ENCODE measurements at places on chromosomes 7 and 10. TPM values are rescaled to one million over a fixed set of nuclear protein-coding genes. Genes with fewer than 3 reads are reported as not detected.

- no peak for DNase-seq
These were observed 12.1 kb downstream of the MARCHF5 start for GRCh38 chr10:92303096-92303495.

MRPS33 gene
- total RNA-seq = 74.6 TPM

GRCh38 chr10:112962343-112962742 is 12.3 kb downstream of the TCF7L2 start:
- DNase-seq = no peak

DPP6 gene
- total RNA-seq = 4.1 TPM

DNA sequence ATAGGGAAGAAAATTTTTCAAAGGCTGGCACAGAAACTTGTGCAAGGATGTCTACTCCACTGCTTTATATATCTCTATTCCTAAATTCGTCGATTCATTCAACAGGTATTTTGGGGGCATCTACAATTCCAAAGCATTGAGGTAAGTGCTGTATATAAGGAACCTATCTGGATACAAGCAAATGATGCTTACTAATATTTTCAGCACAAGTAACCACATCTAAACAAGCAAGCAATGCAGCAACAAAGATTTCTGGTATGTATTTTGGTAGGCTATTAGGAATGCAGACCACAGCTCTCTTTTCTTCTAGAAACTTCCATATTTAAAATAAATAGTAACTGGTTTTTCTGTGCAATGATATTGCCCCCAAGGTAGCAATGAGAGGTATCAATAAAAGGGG is 183.9 kb downstream of the SGMS1 start:
- DNase-seq = no peak

CASP7 gene
- total RNA-seq = 27.5 TPM

DNA sequence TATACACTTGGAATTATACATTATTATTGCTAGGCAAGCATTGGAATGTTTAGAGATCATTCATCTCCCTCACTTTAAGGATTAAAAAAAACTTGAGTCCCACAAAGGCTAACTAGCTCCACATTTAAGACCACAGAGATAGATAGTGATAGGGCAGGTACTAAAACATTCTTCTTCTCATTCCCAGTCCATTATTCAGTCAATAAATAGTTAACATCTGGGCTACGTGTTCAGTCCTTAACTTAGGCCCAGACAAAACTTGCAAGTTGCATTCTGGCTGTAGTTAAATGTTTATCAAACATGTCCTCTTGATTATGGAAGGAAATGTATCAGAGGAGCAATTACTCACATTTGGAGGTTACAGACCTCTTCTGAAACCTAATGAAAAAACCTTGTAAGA is 2.4 kb downstream of the GNG11 start:
- DNase-seq = no peak

DNA sequence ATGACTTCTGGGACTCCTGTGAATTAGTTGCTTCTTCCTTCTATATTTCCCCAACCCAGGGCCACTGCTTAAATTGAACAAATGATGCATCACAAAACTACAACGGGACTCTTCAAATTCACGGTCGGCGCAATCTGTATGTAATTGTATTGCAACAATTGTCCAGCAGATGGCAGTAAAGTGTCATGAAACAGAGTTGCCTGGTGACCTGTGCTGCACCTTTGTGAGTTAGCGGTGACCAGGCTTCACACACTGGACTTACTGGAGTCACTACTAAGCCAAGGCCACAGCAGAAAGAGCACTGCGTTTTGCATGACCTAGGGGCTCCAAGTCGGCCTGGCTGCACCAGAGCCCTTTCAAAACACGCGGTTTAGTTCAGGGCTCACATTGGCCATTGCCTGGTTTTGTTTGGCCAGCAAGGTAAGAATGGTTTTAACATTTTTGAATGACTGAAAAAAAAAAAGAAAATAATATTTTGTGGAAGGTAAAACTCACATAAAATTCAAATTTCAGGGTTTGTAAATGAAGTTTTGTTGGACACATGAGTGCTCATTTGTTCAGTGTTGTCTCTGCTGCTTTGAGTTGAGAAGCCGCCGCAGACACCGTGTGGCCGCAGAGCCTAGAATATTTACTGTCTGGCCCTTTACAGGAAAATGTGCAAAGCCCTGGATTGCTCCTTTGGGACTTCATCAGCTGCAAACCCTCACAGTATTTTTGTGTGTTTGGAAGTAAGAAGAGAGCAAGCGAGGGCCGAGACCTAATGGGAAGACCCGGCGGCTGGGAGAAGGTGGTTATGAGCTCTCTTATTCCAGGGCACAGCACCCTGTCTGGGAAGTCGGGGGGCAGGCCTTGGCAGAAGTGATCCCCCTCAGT is 23.2 kb upstream of the ZNF32 start:
- no peak for DNase-seq

DNA sequence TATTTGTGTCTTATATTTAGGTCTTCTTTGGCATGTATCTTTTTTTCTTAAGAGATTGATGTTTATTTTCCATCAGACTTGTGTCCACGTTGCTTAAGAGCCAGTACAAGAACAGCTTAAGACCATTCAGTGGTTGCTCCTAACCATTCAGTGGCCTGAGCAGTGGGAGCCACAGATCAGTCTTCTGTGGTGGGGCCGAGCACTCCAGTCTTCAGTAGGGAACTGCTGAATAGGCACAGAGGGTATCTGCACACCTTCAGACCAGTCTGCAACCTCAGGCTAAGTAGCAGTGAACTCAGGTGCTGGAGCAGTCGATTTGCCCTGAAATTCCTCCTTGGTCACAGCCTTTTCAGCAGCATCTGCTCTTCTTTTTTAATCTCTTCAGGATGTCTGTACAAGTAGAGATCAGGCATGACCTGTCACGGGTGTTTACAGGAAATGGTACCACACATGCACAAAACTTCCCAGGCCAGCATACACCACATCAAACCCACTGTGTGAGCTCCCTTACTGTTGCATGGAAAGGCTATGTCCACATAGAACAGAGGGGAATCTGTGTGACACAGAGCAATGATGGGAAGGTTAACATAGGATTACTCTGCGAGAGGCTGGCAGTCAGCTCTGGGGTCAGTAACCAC is 51.5 kb downstream of the FAM107B start:
- no peak for DNase-seq

- no peak for DNase-seq
These were observed 12.8 kb upstream of the LBX1 start for GRCh38 chr10:101241840-101242707.

DNA sequence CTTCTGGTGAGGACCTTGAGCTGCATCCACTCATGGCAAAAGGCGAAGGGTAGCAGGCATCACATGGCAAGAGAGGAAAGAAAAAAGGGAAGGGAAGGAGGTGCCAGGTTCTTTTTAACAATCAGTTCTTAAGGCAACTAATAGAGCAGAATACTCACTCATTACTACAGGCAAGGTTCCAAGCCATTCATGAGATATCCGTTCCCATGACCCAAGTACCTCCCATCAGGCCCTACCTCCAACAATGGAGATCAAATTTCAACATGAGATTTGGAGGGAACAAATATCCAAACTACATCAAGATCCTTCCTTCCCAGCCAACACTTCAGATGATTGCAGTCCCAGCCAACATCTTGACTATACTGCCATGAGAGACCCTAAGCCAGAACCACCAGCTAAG is 38.9 kb upstream of the YAE1 start:
- no peak for DNase-seq

DNA sequence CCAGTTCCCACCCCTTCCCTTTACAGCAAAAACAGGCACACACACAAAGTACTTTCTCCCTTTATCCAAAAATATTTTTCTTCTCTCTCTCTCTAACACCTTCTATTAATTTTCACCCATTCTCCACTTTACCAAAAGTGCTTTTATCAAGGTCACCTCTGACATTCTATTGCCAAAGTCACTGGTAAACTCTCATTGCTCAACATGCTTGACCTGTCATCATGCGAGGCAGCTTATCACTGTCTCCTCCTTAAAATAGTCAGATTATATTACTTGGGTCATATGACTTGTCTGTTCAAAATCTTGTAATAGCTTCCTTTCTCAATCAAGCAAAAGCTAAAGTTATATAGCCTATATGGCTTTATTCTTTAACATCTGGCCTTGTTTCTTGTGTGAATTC is 28.6 kb downstream of the MACC1 start:
- no peak for DNase-seq

DNA sequence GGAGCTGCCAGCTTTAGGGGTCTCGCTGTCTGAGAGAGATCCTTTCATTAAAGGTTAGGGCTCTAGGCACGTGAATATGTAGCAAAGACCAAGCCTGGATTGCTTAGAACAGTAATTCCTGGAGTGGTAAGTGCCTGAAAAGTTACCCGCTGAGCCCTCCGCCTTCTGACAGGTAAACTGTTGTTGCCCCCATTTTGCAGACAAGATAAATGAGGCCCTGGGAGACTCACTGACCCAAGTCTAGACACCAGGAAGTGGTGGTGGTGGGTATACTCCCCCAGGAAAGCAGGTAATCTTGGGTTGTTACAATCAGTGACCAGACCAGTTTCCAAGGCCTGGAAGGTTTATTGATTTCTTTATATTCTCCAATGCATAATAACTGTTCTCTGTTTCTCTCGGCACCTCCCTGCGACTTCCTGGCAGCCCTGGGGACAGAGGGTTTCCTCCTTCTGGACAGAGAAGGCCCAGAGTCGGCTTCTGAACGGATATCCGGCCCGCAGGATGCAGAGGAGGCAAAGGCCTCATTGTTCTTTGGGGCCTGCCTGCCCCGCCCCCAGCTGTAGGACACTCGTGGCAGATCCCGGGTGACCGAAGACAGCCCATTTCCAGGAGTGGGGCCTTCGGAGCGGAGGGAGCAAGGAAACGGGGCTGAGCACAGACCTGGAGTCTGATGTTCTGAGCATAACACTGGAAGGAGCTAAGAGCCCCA is 1.3 kb upstream of the GRK5 start:
- DNase-seq = peak; percentile 72

- no peak for DNase-seq
These were observed 27.0 kb downstream of the PFKFB3 start for GRCh38 chr10:6229746-6230145.

- no peak for DNase-seq
These were observed 2.1 kb downstream of the CASD1 start for GRCh38 chr7:94511718-94512117.

DNA sequence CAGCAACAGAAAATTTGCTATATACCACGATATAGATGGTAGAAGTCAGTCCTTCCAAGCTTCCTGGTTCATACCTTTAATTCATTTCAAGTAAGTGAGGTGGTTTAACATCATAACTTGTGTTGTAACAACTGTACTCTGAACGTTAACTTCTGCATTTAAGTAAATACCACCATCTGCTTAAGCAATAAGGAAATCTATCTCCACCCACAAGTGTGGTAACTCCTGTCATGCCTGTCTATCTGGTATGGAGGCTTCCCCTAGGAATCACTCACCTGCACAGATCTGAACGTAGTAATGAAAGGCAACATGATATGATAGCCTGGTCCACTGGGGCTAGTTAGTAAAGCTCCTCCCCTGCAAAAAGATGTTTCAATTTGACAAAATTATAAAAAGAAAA is 2.3 kb downstream of the ERLIN1 start:
- no peak for DNase-seq

- DNase-seq = no peak
These were observed 38.2 kb downstream of the PAPOLB start for GRCh38 chr7:4823441-4824119.

DNA sequence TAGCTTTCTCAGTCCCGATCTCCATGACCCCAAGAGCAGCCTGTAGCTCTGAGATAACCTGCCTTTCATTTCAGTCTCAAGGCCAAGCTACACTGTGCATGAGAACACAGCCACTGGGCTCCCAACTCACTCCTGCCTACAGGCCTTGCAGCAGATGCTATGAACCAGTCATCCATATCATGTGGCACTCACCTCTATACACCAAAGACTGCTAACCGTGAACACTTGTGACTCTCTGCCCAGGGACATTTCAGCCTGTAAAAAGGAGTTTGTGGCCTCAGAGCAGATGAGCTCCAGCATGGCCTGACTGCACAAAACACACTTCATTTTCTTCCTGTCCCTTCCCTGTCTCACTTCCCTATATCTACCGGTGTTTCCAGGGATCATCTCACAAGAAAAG is 56.9 kb upstream of the NPY start:
- no peak for DNase-seq

SPOCK2 gene
- total RNA-seq = 13.8 TPM

- DNase-seq = no peak
These were observed 33.3 kb downstream of the FOXK1 start for GRCh38 chr7:4715410-4715776.

DNA sequence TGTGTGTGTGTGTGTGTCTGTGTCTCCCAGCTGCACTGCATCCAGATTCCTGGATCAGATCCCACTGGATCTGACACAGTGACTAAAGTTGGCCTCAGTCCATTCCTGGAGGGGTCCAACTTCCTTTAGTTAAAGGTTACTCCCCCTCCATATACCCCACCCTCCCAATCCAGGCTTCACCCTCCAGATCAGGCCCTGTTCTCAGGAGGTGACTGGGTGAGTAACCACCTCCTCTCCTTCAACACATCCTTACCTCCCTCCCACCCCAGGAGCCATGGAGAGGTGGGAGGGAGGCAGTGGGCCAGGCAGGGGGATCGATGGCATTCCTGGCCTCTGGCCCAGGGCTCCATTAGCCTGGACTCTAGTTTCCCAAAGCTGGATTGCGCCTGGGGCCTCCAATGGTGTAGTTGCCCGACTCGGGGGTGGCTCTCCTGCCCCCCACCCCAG is 11.3 kb downstream of the KCNIP2 start:
- no peak for DNase-seq

DNA sequence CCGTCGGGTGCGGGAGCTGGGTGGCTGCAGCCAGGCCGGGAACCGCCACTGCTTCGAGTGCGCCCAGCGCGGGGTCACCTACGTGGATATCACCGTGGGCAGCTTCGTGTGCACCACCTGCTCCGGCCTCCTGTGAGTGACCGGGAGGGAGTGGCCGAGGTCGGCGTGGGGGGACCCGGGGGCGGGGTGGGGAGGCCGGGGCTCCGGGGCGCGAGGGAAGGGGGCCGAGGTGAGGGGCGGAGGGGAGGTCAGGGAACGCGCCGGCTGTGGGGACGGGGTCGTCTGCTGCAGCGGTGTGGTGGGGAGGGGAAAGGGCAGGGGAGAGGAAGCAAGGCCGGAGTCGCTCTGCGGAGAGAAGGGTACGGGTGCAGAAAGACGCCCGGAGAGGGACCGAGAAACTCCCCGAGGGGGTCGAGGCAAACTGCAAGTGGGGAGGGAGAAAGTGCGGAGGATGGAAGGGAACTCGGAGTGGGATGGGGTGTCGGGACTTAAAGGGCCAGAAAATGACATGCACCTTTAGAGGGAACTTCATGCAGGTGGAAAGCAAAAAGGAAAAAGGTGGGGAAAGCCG is 518 bp downstream of the AGFG2 start:
- DNase-seq = no peak

GRCh38 chr7:99000196-99000903 is 122.0 kb downstream of the TRRAP start:
- DNase-seq = no peak

CFTR gene
- total RNA-seq = 11.0 TPM

Data from type B pancreatic cell (in vitro differentiated cells).